Spleen (tissue), 13 donors: ENCODE measurements at places on chromosomes 7 and 10. TPM values are rescaled to one million over a fixed set of nuclear protein-coding genes. Genes with fewer than 3 reads are reported as not detected.

The CABCOCO1 gene
- polyA plus RNA-seq: 1.0 TPM

The HOXA9 gene
- polyA plus RNA-seq: 0.54 TPM

The HDAC9 gene
- polyA plus RNA-seq: 18.9 TPM

The NKX2-3 gene
- polyA plus RNA-seq: 29.3 TPM

The DPYSL4 gene
- polyA plus RNA-seq: 0.96 TPM

The TPST1 gene
- 4.8 TPM for polyA plus RNA-seq

The EVX1 gene
- polyA plus RNA-seq: not detected

The OR9A4 gene
- not detected for polyA plus RNA-seq

The CCNJ gene
- 3.6 TPM for polyA plus RNA-seq

The GRID1 gene
- 0.06 TPM for polyA plus RNA-seq

The MORN4 gene
- polyA plus RNA-seq: 2.8 TPM

The SDK1 gene
- 4.5 TPM for polyA plus RNA-seq

The CALML5 gene
- polyA plus RNA-seq: 0.13 TPM

The NUTM2B gene
- 0.57 TPM for polyA plus RNA-seq

The ADIRF gene
- 73.5 TPM for polyA plus RNA-seq

The TSPAN15 gene
- 13.5 TPM for polyA plus RNA-seq

The TUBB8 gene
- polyA plus RNA-seq: 0.03 TPM

The LIPM gene
- polyA plus RNA-seq: not detected

The COL26A1 gene
- 0.22 TPM for polyA plus RNA-seq

The WDFY4 gene
- polyA plus RNA-seq: 39.0 TPM

The ZNF488 gene
- polyA plus RNA-seq: 0.02 TPM

The PKD2L1 gene
- 4.8 TPM for polyA plus RNA-seq

The NUTM2E gene
- polyA plus RNA-seq: 0.10 TPM

The SKIDA1 gene
- 0.14 TPM for polyA plus RNA-seq

The CYP3A7 gene
- polyA plus RNA-seq: not detected

The DLD gene
- 19.6 TPM for polyA plus RNA-seq

The PDE1C gene
- 0.65 TPM for polyA plus RNA-seq

The UCN3 gene
- polyA plus RNA-seq: not detected

The SAMD9L gene
- polyA plus RNA-seq: 13.0 TPM

The NRCAM gene
- 5.4 TPM for polyA plus RNA-seq

The FIGNL1 gene
- 6.4 TPM for polyA plus RNA-seq

The SMO gene
- 1.6 TPM for polyA plus RNA-seq

The TMEM26 gene
- 1.0 TPM for polyA plus RNA-seq

The MRC1 gene
- 9.9 TPM for polyA plus RNA-seq

The ANKRD22 gene
- polyA plus RNA-seq: 2.2 TPM
